Urothelium cell line (cell line): ENCODE measurements at places on chromosomes 16 and 17.

GRCh38 chr17:40314584-40314956 is 5.6 kb downstream of the RARA start:
- DNase-seq: peak; percentile 96

- DNase-seq: peak; percentile 11
Measured at GRCh38 chr17:30005709-30006320, 64.4 kb downstream of the EFCAB5 start.

DNA sequence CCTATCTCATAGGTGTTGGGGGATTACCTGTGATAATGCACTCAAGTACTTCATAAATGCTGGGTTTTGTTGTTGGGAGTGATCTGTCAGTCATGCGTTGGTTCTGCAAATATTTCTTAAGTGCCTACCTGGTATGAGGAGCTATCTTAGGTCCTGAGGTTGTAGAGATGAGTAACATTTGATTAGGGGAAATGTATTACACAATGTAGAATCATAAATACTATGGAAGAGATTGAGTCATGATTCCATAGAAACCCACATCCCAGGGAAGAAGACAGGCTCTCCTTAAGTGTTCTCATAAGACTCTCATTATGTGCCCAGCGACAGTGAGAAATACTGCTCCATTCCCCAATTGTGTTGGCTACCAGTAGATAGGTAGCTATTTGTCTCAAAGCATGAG is 240.1 kb downstream of the FTO start:
- DNase-seq: no peak

GRCh38 chr16:20905576-20905975 is 5.0 kb downstream of the LYRM1 start:
- no peak for DNase-seq

DNA sequence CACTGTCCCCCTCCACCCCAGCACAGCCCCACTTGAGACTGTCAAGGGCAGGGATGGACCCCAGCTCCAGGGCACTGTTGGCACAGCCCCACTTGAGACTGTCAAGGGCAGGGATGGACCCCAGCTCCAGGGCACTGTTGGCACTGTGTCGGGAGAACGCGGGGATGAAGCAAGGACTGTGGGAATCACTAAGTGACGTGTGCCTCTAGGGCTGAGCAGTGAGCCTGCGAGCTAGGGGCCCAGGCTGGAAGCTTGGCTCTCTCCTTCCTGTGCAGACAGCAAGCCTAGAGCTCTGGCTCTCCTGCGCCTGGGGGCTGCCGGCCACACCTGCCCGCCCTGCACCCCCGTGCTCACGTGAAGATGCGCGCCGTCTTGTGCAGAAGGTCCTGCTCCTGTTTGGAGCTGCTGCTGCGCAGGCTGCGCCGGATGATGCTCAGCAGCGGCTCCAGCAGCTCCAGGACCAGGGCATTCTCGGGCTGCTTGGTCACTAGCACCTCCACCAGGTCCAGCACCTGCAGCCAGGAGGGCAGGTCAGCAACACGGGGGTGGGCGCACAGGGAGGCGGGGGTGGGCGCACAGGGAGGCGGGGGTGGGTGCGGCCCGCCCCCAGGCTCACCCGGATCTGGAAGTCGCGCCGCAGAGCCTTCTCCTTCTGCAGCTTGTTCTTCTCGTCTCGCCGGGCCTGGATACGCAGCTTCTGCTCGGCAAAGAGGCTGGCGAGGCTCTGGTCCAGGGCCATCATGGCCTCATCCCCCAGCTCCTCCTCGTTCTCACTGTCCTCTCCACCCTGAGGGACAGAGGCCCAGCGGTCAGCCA is 10.8 kb downstream of the MYBBP1A start:
- DNase-seq: no peak

DNA sequence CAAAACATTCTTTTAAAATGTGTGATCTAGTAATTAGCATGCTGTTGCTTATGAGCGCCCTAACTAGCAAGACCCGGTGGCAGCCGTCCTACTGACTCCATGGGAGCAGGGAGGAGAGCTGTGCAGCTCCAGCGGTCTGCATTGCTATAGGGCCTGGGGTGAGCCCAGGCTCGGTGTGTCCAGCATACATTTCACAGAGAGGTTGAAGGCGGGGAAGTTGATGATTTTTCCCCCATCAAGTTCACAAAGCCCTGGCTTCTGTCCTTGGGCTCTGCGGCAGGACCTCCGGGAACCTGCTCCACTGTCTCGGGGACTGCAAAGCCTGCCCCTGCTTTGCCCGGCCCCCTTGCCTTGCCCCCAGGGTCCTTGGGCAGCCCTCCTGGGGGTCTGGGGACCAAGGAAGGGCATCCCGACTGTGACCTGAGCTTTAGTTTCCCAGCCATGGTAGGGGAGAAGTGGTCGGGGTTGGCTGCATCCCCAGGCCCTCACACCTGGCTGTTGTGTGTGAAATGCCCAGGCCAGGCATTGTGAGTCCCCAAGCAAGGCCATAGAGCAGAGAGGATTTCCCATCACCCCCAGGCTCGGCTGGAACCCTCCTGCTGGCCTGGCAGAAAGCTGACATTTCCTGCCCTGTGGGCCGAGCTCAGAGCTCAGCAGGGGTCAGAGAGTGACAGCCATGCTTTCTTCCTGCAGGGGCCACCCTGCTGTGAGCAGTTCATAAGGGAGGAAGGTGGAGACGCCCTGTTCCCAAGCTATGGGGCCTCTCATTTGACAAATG is 24.8 kb downstream of the KCNJ12 start:
- no peak for DNase-seq

GRCh38 chr16:89912143-89912542 is 6.5 kb upstream of the MC1R start:
- DNase-seq: no peak

GRCh38 chr16:11907160-11907970 is 8.4 kb downstream of the GSPT1 start:
- no peak for DNase-seq

GRCh38 chr16:65414284-65414984 is 292.6 kb upstream of the CDH11 start:
- peak; percentile 77 for DNase-seq

GRCh38 chr16:75304521-75305363 is 53.3 kb upstream of the BCAR1 start:
- DNase-seq: no peak

GRCh38 chr16:57024894-57025680 is 35.7 kb downstream of the NLRC5 start:
- DNase-seq: no peak

GRCh38 chr17:46940692-46941404 is 17.9 kb downstream of the GOSR2 start:
- DNase-seq: peak; percentile 86

GRCh38 chr17:58326609-58327362 is 1.8 kb downstream of the TSPOAP1 start:
- no peak for DNase-seq

DNA sequence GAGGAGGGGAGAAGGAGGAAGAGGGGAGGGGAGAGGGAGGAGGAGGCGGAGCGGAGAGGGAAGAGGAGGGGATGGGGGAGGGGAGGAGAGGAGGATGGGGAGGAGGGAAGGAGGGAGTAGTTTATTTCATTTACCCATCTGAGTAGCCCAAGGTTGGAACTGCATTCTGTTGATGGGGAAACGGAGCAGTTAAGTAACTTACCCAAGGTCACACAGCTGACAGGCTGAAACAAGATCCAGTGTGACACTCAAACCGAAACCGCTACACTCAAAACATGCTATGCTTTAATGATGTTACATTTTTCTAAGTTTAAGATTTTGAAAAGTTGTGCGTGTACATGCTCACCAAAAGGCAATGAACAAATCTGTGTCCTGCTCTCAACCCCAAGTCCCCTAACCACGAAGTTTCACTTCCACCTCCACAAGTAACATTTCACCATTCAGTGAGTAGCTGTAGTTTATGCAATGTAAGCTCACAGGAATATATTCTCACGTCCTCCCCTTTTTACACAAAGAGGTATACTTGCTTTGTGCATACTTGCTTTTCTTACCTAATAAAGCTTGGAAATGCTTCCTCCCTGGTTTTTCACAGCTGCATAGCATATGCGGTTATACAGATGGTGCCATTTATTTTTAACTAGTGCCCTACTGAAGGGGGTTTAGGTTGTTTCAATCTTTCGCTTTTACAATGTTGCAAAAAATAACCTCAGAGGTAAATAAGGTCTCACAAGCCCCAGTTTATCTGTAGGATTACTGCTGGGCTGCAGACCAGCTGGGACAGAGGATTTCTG is 275.3 kb downstream of the PARN start:
- no peak for DNase-seq

GRCh38 chr16:77912617-77913016 is 109.7 kb upstream of the CLEC3A start:
- DNase-seq: no peak

DNA sequence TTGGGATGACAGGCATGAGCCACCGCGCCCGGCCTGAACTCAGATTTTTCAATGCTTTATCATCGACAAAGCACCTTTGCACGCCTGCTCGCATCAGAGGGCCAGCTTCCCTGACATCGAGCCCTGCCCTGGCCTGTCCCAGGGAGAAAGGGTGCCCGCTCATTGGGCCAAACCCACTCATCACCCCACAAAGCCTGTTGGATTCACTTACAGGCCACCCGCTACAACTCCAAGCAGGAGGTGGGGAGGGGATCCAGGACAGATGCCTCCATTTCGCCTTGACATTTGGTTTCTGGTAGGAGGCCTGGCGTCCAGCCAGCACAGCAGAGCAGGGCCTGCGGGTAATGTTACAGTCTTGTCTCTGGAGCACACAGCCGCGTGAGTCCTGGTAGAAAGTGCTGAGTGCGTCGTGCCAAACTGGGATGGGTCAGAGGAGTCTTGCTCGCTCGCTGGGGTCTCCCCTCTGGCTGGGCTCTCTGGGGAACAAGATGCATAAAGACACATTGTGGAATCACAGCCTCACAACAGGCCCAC is 19.8 kb downstream of the SMTNL2 start:
- DNase-seq: peak; percentile 43

- no peak for DNase-seq
Measured at GRCh38 chr17:64016231-64016784, 4.1 kb downstream of the ICAM2 start.

GRCh38 chr16:13633391-13633861 is 286.5 kb upstream of the ERCC4 start:
- no peak for DNase-seq

DNA sequence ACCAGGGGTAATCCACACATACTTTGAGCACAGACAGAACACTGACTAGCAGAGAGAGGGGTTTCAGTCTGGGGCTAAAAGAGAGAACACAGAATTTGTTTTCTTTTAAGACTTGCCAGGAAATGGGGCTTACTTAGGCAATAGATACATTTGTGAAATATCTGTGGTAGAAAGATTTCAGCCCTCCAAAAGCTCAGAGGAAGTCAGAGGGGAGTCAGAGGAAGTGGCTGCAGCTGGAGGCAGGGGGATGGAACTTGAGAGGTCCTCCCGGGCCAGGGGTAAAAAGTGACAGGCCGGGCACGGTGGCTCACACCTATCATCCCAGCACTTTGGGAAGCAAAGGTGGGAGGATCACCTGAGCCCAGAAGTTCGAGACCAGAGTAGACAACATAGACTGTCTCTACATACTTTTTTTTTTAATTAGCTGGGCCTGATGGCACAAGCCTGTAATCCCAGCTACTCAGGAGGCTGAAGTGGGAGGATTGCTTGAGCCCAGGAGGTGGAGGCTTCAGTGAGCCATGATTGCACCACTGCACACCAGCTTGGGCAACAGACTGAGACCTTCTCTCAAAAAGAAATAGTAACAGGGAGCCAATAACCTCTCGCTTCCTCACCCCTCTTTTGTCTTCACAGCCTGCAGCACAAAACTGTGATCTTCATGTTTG is 49.9 kb downstream of the NLRC5 start:
- no peak for DNase-seq

GRCh38 chr16:48479329-48479728 is 94.1 kb upstream of the SIAH1 start:
- DNase-seq: no peak

- DNase-seq: no peak
Measured at GRCh38 chr17:9381068-9381467, 194.6 kb downstream of the STX8 start.

- DNase-seq: no peak
Measured at GRCh38 chr17:19304751-19305150, 57.8 kb downstream of the B9D1 start.

DNA sequence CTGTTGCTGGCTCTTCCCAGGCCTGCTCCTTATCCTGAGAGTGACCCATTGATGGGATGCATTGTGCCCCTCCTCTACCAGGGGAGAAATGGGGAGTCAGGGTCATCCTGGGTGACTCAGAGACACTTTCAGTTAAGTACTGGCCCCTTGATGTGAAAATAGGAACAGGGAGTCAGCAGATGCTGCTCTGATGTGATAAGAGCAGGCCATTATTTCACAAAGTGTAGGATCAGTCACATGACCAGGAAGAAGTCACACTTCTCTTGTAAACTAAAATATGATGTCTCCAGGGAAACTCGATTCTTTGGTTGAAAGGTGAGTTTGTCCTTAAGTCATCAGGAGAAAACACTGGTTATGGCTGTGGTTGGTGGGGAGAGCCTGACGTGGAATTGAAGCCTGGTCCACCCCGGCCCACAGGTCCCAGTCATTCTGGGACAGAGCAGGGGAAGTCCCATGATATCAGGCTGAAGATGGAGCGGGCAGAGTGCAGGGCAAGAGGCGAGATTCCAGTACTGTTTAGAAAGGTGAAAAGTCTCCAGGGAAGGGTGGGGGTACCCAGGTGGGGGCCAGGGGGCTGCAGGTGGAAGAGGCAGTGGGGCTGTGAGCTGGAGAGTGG is 88.6 kb upstream of the NLRP1 start:
- DNase-seq: no peak

DNA sequence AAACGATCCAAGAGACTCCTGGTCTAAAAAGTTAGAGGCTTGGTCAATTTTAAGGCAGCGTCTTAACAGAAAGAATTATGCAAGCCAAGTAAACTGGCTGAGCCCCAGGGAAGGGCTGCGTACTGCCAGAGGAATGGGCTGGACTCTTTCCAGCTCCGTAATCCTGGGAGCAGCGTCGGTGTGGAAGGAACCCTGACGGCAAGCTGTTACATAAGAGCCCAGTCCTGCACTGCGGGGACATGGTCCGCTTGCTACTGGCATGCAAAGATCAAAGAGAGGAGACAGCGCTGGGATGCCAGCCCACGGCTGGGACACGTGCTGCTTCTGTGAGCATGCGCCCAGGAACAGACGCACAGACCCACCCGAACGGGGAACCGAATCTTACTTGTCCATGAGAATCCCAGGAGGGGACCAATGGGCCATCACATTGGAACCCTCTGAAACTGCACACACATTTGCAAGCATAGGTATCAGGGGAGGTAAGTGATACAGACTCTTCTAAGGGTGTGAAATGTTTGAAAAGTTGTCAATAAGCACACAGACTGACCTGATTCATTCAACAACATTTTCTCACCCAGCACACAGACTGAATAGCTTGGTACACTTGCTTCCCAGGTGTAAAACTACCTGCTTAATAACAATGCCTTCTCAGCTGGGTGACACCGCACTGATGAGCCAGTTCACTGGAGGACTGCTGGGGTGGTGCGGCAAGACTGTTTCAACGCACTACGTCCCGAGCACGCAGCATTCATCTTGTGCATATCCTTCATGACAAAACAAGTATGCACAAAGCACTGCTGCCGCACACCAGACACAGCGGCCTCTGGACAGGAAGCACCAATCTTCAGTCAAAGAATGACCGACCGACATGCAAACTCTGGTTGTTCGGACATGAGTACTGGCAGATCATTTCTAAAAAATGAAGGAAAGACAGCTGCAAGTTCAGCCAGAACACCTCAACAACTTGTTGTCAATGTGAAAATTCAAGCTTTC is 94.9 kb downstream of the ANKRD11 start:
- peak; percentile 85 for DNase-seq
